GM13977 (cell line): ENCODE measurements at places on chromosomes 1 and 21.

- no peak for DNase-seq
Observed at GRCh38 chr1:151036356-151036755, at the start of gene BNIPL. Gene BNIPL, plus strand, starts transcription at chr1:151036586. Its CDS starts 140 bp downstream, at chr1:151036726.

DNA sequence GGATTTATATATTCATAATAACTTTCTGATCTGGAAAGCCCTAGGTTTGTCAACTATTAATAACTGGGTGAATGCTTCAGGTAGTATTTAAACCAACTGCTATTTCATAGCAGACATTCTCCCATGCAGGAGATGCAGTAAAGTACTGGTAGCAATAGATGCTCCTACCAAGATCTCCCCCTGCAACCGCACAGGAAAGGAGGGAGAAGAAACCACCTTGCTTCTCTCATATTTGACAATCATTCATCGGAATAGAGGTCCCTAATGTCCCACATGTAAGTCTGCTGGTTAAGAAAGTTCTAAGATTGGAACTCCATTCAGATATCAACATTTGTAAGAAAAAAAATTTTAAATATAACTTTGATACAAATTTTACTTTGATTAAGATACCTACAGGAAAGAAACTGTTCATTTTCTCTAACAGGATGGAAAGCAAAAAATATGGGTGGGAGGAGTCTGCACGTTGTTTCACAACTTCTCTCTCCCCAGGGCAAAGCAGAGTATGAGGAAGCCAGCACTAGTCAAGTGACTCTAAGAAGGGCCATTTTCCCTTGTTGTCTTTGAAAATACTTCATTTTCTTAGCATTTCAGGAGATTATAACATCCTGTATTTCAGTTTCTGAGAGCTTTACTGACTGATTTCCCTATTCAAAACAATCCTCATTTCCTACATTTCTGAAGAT is at the start of gene PYHIN1:
Gene PYHIN1, plus strand, starts transcription at position 498 of the 683 bp plus-strand sequence. CDS start 5,359 bp downstream, outside the sequence.
- DNase-seq = no peak

DNA sequence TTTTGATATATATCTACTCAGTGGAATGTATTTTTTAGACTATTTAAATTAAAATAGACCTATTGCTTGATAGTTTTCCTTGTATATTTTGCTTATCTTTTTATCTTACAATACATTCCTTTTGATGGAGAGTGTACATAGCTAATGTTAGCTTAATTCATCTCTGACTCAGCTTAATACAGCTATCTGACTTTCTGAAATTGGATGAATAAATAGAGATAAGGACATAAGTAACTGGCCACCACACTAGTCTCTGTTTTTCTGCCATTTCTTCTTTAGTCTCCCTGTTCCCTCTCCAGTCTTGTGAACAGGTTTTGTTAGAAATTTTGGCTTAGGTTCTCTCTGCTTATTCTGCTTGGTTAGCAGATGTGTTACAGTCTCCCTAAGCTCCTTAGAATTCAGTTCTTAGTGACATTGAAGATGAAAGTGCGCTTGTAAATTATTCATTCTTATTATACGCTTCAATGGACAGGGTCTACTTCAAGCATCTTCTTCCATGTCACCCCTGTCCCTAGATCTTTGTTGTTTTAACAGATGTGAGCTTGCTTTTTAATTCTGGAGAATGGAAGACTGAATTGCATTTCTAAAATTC is 59.6 kb downstream of the XPR1 start:
- no peak for DNase-seq

- no peak for DNase-seq
Observed at GRCh38 chr1:226181996-226182714, 4.4 kb downstream of the ACBD3 start.

- DNase-seq = no peak
Observed at GRCh38 chr1:37068897-37069296, 34.6 kb upstream of the GRIK3 start.

GRCh38 chr1:161287482-161288054 is 22.2 kb downstream of the MPZ start:
- no peak for DNase-seq

DNA sequence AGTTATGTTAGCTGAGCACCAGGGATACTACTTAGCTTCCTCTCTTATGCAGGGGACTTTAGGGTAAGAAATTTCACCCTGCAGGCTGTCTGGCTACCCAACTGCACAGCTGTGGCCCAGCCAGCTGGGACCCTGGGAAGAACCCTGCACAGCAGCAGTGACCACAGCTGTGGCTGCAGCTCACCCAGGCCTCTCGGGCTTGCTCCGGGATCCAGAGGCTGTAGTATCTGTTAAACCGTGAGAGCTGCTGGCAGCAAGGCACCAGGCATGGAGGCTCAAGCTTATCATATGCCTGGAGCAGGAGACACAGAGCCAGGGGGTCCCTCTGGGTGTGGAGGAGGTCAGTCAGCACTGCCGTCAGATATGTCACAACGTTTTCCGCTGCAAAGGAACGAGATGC is 40.3 kb downstream of the URB1 start:
- no peak for DNase-seq

DNA sequence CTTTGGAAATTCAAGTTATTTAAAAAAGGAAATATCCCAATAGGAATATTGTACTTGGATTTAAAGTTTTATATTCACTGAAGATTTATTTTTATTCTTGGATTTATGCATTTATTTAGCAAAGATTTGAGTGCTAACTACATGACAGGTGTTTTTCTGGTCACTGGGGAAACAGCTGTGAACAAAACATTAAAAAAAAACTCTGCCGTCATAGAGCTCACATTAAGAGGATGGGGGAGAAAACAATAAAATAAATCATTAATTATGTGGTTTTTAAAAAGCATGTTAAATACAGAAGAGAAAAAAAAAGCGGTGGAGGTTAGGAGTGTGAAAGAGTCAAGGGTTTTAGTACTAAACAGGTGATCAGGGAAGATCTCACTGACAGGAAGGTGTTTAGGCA is 149.9 kb downstream of the GALNT2 start:
- no peak for DNase-seq

GRCh38 chr1:176799327-176799726 is 336.4 kb downstream of the PAPPA2 start:
- DNase-seq = no peak

DNA sequence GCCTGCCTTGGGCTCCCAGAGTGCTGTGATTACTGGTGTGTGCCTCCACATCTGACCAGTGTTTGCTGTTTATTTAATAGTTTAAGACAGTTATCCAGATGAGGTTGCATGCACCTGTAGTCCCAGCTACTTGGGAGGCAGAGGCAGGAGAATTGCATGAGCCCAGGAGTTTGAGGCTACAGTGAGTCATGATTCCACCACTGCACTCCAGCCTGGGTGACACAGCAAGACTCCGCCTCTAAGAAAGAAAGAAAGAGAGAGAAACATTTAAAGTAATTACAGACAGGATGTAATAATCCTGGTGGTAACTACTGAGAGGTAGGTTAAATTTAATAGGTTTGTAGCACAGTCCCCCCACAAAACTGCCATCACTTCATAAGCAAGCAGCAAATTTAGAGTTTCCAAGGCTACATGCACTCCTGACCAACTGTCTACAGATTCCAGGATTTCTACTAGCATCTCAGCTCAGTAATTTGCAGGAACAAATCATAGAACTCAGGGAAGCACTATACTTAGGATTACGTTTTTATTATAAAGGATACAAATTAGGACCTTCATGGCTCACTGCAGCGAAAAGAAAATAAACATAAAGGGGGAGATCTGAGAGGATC is 89.6 kb downstream of the PKN2 start:
- no peak for DNase-seq
